NCI-H2081 (cell line): ENCODE measurements at places on chromosomes 2 and 18.

GRCh38 chr2:173205375-173205774 is 129.7 kb downstream of the MAP3K20 start:
- no peak for DNase-seq

DNA sequence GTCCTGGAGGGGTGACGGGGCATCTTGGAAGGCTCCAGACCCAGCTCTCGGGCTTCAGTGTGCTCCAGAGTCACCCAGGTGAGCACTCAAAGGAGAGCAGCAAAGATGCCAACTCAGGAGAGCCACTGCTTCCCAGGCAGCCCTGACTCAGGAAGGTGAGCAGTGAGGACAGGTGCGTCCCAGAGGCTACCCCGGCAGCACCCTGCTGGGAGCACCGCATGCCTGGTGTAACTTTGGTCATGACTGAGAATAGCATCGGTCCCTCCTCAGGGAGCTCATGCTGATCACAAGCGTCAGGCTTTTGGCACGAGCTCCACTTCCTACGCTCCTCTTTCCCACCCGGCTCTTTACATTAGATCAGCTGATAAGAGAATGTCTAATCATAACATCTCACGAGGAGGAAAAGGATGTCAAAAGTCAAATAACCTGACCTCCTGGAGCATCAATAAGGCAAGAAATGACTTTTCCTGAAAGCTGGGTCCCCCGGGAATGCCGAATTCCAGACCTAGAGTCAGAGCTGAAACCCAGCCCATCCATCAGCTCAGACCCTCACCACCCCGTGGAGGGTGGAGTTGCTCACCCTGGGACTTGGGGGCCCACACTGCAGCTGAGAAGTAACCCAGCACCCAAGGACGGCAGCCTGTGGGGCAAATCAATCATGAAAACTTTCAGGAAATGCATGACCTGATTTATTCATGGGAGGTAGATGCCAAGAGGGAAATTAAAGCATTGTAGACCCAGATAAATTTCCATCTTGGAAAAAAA is 248.8 kb downstream of the ACKR3 start:
- DNase-seq = no peak

GRCh38 chr2:108229875-108230274 is 9.9 kb upstream of the SULT1C3 start:
- no peak for DNase-seq

DNA sequence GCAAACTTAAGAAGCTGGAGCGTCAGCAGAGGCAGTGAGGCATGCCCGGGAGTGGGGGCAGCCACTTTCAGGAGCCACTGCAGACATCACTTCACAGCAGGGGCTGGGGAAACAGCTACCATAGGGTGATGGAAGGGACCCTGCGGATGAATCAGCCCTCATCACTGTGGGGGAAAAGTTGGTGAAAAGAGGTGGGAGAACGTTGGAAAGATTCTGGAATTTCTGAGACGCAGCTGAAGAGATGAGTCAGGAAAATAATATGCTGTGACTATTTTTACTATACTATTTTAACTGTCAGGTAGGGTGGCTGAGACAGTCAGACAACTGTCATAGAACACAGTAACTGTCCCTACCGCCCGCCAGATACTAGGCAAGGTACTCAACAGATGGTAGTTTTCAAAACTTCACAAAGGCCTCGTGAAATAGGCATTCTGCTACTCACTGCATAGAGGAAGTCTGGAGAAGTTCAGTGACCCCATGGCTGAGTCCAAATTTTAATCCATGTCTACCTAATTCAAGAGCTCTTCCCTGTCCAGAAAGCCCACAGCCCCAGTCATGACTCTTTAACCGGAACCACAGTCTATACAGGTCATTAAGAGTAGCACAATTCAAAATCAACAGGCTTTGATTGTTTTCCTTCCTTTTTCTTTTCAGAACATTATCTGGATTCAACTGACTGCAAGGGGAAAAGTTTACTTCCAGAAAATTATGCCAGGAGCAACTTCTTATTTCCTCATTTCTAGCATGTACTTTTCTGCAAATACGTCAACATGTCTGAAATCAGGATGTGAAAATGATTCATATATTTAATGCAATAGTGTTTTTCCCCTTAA is 39.3 kb upstream of the EPB41L3 start:
- DNase-seq = no peak

- no peak for DNase-seq
Observed at GRCh38 chr18:67302043-67302442, 214.5 kb downstream of the DSEL start.

- no peak for DNase-seq
Observed at GRCh38 chr2:30192314-30192713, 39.0 kb upstream of the LBH start.

- no peak for DNase-seq
Observed at GRCh38 chr2:180978903-180979748, 1.3 kb upstream of the UBE2E3 start.

GRCh38 chr2:70212298-70212932 is 21.6 kb upstream of the C2orf42 start:
- DNase-seq = no peak

GRCh38 chr2:99789849-99790248 is 300.0 kb upstream of the REV1 start:
- DNase-seq = no peak
